ENCODE measurements at places on chromosomes 2 and 18.
A peak's percentile ranks its signal among the peaks of the same experiment; 100 is the strongest.

- no peak for DNase-seq
Measured at GRCh38 chr2:240626531-240627300, 1.4 kb downstream of the GPR35 start.

DNA sequence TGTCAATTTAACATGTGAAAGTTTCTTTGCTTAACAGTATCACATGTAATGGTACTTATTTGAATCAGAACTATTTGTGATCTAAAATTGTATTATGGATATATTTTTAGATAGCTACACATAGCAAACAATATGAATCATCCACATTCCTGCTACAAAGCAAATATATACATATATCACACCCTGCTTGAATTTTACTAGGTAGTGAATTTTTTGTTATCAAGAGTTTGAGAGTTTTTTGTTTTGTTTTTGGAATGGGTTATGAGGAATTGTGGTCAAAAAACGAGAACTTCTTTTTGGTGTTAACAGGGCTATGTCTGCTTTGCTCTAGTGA, 635.7 kb downstream of the NRXN1 start:
- no peak for DNase-seq

- DNase-seq, result no peak
Measured at GRCh38 chr2:950080-950966, at the start of gene SNTG2. Gene SNTG2 (plus strand): TSS chr2:950849. CDS start chr2:950997, 148 bp downstream.

DNA sequence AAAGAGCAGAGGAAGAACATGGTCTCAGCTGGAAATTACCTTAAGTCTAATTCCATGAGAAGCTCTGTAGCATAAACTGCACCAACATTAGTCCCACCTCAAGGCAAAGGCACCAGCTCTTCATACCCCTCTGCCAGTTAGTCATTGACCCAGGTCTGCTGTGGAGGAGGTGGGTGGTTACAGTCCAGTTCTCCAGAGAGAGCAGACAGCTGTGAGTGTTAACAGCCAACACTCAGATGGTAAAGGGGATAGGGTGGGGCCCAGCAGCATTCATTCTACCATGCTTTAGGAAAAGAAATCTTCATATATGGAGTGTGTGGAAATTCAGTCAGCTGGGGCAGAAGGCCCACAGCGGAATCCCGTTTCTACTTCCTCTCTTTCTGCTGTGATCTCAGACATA, 159.7 kb upstream of the FBXO11 start:
- no peak for DNase-seq

GRCh38 chr2:219057709-219058540, 2.8 kb downstream of the IHH start:
- peak; percentile 61 for DNase-seq

Measured in fibroblast of villous mesenchyme (primary cell).